ENCODE measurements at places on chromosomes 1 and 21. TPM values are rescaled to one million over a fixed set of nuclear protein-coding genes. Genes with fewer than 3 reads are reported as not detected.

GRCh38 chr1:198088360-198089071, 68.3 kb upstream of the NEK7 start:
- no peaks in the 10 kb centered on the region for H3K4me1 ChIP-seq
- H3K4me3 ChIP-seq = no peak overlapping the region
- H3K27me3 ChIP-seq = no peaks in the 10 kb centered on the region
- no peak overlapping the region for H3K27ac ChIP-seq
- DNase-seq = no peak
- no peaks in the 10 kb centered on the region for H3K36me3 ChIP-seq

GRCh38 chr1:89946532-89946931, 48.4 kb upstream of the ZNF326 start:
- no peaks in the 10 kb centered on the region for H3K27me3 ChIP-seq
- H3K36me3 ChIP-seq = no peaks in the 10 kb centered on the region
- no peak overlapping the region for H3K4me3 ChIP-seq

DNA sequence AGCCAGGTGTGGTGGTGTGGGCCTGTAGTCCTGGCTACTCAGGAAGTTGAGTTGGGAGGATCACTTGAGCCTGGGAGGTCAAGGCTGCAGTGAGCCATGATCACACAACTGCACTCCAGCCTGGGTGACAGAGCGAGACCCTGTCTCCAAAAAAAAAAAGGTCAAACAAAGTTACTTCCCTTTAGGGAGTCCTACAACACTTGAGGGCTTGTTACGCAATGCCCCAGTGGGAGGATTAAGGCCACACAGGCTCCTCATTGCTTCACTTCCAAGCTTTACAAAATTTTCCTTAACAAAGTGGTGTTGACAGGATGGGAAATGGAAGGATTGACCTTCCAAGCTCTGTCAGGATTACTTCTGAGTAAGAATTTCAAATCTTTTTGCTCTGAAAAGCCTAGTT, 6.2 kb upstream of the EXTL1 start:
- H3K4me1 ChIP-seq = peaks cover 19% of the 10 kb centered on the region
- peaks cover 6% of the 10 kb centered on the region for H3K36me3 ChIP-seq

GRCh38 chr1:87089823-87090222, 175.4 kb downstream of the HS2ST1 start:
- DNase-seq = no peak
- H3K27ac ChIP-seq = no peak overlapping the region
- H3K4me1 ChIP-seq = no peaks in the 10 kb centered on the region
- H3K27me3 ChIP-seq = no peaks in the 10 kb centered on the region
- no peaks in the 10 kb centered on the region for H3K36me3 ChIP-seq

- peaks cover 6% of the 10 kb centered on the region for H3K4me1 ChIP-seq
- no peak for DNase-seq
- H3K27ac ChIP-seq = peak overlapping the region; percentile 83
- peak overlapping the region; percentile 84 for H3K4me3 ChIP-seq
- H3K27me3 ChIP-seq = no peaks in the 10 kb centered on the region
These were observed 776 bp downstream of the HLCS start for GRCh38 chr21:36965720-36966065.

DNA sequence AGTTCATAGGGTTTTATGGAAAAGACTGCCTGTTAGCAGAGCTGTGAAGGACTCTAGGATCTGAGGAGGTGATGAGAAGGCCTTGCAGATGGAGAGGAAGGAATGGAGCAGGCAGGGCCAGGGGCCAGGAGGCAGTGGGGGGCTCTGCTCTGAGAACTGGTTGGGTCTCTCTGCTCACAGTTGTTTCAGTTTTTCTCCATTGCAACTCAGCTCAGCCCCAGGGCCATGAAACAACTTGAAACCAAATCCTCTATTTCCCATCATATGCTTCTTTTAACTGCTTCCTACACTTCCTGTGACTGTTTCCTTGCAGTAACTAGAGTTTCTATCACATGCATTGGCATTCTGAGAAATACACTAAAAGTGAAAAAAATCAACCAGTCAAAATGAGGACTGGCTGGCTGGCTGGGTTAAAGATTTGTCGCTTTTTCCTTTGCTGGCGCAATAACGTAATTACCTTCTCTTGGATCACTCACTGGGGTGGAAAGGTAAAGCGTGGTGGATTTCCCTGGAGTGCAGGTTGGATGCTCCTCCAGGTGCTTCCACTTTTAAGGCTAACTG, 172.0 kb downstream of the CDC7 start:
- no peak overlapping the region for H3K27ac ChIP-seq
- H3K36me3 ChIP-seq = no peaks in the 10 kb centered on the region
- H3K27me3 ChIP-seq = no peaks in the 10 kb centered on the region
- no peaks in the 10 kb centered on the region for H3K4me1 ChIP-seq

DNA sequence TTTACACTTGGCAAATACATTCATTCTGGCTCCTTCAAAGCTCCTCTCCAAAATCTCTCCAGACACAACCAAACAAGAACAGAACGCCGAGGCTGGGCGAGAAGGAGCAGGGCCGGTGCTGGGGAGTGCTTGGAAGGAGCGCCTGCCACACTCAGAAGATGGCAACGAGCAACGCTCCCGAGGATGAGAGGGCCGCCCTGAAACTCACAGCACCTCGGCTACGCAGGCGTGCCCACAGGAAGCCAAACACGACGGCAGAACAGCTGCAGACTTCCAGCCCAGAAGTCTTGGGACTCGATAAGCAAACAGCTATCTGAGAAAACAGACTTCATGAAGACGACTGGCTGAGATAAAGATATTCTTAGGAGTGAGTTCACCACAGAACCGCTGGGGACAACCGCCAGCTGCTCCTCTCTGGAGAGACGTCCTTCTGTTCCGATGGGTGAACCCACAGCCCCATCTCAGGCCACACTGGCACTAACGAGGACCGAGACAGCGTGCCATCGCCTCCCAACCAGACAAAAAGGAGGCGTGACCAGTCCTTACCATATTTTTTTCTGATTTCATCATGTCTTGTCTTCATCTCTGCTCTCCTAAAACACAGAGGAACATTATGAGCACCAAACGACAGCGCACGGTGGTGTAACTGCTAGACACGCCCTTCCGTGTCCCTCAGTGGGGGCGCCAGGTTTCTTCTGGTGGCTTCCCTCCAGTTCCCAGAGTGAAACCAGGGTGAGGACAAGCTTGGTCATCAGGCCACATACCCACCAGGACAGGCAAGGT, 18.6 kb downstream of the PTTG1IP start:
- peak overlapping the region; percentile 64 for H3K27ac ChIP-seq
- no peaks in the 10 kb centered on the region for H3K27me3 ChIP-seq
- peaks cover 45% of the 10 kb centered on the region for H3K4me1 ChIP-seq
- peak; percentile 78 for DNase-seq
- H3K4me3 ChIP-seq = no peak overlapping the region

- no peaks in the 10 kb centered on the region for H3K27me3 ChIP-seq
- H3K4me3 ChIP-seq = no peak overlapping the region
These were observed 606.3 kb downstream of the NUF2 start for GRCh38 chr1:163928069-163928468.

DNA sequence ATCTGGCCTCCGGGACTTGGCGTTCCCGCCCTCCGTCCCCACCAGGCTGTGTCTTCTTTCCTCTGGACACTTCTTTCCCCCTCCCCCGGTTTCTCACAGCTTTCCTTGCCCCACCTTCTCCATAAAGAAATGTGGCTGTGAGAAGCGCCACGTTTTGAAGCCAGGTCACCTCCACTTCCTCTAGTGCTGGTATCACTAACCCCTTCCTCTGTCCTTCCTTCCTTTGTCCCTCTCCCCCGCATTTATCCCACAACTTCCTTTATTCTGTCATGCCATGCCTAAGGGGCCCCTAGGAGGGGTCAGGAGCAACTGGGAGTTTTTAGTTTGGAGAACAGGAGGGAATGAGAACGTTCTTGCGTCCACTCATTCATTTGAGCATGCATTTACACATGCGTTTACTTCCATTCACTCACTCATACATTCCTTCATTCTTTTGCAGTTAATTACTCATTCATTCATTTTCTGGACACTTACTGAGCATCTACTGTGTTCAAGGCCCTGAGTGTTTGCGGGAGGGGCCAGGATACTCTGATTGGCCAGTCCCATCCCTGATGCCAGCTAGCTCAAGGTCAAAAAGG, 5.0 kb upstream of the ACOT11 start:
- DNase-seq = no peak
- H3K27ac ChIP-seq = peak overlapping the region; percentile 24
- peaks cover 23% of the 10 kb centered on the region for H3K4me1 ChIP-seq
- H3K27me3 ChIP-seq = no peaks in the 10 kb centered on the region
- no peaks in the 10 kb centered on the region for H3K36me3 ChIP-seq
- no peak overlapping the region for H3K4me3 ChIP-seq

DNA sequence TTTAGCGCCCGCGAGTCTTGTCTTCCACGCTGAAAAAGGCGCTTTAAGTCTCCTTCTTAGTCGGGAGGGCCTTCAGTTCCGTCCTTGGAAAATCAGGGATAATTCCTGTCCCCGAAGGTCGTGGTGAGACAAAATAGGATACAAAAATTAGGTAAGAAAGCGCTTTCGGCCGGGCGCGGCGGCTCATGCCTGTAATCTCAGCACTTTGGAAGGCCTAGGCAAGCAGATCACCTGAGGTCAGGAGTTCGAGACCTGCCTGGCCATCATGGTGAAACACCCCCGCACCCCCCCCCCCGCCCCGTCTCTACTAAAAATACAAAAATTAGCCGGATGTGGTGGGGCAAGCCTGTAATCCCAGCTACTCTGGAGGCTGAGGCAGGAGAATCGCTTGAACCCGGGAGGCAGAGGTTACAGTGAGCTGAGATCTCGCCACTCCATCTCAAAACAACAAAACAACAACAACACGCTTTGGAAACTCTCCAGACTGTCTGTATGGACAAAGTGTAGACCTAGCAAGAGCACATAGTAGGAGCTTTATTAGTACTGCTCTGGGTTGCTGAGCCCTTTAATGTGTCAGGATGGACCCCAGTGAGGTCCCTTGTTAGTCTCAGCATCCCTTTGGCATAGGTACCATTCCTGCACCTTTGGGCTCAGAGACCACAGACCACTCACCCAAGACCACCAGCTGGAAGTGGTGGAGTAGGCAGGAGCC, 790 bp upstream of the TMEM54 start:
- no peak for DNase-seq
- peak overlapping the region; percentile 72 for H3K4me3 ChIP-seq
- H3K27me3 ChIP-seq = peaks cover 7% of the 10 kb centered on the region
- H3K27ac ChIP-seq = peak overlapping the region; percentile 6

- H3K36me3 ChIP-seq = no peaks in the 10 kb centered on the region
- H3K27ac ChIP-seq = no peak overlapping the region
- H3K4me1 ChIP-seq = peaks cover 39% of the 10 kb centered on the region
- H3K4me3 ChIP-seq = no peak overlapping the region
These were observed 23.3 kb downstream of the RPRD2 start for GRCh38 chr1:150387200-150387599.

GRCh38 chr1:212864201-212864600, 6.1 kb downstream of the FLVCR1 start:
- no peak overlapping the region for H3K27ac ChIP-seq
- H3K27me3 ChIP-seq = no peaks in the 10 kb centered on the region
- H3K36me3 ChIP-seq = peaks cover 17% of the 10 kb centered on the region
- no peak for DNase-seq
- H3K4me1 ChIP-seq = no peaks in the 10 kb centered on the region

DNA sequence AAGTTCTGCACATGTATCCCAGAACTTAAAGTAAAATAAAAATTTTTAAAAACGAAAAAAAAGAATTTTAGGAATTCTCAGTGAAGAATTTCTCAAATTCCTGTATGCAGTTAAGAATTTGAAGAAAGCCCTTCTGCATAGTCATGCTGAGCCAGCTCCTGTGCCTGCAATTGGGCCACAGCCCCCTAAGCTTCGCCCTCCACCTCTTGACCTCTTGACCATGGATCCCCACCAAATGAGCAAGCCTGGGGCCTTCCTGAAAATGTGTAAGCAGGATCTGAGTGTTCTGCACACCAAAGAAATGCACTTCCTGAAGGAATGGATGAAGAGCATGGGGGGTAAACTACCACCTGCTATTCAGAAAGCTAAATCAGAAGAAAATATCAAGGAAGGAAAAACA, 52.0 kb downstream of the NBPF6 start:
- DNase-seq = no peak
- H3K27me3 ChIP-seq = no peaks in the 10 kb centered on the region
- no peaks in the 10 kb centered on the region for H3K36me3 ChIP-seq
- H3K27ac ChIP-seq = no peak overlapping the region
- no peak overlapping the region for H3K4me3 ChIP-seq

DNA sequence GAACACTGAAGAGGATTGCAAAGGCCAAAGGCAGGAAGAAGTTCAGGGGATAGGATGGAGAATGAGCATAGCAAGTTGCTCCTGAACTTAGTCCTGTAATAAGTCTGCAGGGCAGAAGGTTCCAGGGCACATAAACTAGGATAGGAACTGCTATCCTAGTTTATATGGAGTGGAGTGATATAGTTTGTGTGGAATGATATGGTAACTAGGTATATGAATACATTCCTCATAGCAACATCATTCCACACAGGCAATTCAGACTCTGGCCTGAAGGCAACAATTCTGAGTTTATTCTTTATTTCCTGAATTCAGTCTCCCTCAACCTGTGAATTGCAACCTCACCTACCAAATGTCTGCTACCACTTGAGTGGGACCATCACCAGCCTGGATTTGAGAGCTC, 154.9 kb upstream of the GREM2 start:
- no peaks in the 10 kb centered on the region for H3K36me3 ChIP-seq
- H3K4me3 ChIP-seq = no peak overlapping the region
- no peaks in the 10 kb centered on the region for H3K4me1 ChIP-seq

DNA sequence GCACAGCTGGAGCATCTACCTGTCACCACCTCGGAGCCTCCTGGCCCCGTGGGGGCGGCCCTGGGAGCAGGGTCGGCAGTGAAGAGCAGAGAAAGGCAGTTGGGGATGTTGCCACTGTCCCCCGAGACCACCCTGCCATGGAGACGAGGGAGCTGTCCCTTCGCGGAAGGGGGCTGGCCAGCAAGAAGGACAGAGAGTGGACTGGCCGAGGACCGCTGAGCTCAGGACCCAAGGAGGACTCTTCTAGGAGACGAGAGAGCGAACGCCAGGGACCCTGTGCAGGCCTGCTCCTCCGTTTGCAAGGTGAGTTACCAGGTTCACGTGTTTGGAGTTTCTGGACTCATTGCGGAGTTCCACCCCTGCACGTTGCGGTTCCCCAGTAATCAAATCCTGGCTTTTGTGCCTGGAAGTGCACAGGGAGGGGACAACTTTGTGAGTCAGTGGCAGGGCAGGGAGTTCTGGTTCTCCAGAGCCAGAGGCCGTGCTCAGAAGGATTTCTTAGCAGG, 5.6 kb upstream of the POFUT2 start:
- peak overlapping the region; percentile 82 for H3K27ac ChIP-seq
- no peaks in the 10 kb centered on the region for H3K36me3 ChIP-seq
- no peaks in the 10 kb centered on the region for H3K27me3 ChIP-seq
- H3K4me1 ChIP-seq = peaks cover 25% of the 10 kb centered on the region
- no peak for DNase-seq

Gene REN
- not detected for total RNA-seq

Gene HAPLN2
- 0.30 TPM for total RNA-seq

Gene OR6N1
- total RNA-seq = not detected

Gene OR2M3
- total RNA-seq = not detected

Gene LCE3D
- total RNA-seq = not detected

Gene ATP1A2
- total RNA-seq = 1,040 TPM

All from psoas muscle (tissue), 8 donors.